ENCODE measurements at places on chromosomes 7 and 10. TPM values are rescaled to one million over a fixed set of nuclear protein-coding genes. Genes with fewer than 3 reads are reported as not detected.

DNA sequence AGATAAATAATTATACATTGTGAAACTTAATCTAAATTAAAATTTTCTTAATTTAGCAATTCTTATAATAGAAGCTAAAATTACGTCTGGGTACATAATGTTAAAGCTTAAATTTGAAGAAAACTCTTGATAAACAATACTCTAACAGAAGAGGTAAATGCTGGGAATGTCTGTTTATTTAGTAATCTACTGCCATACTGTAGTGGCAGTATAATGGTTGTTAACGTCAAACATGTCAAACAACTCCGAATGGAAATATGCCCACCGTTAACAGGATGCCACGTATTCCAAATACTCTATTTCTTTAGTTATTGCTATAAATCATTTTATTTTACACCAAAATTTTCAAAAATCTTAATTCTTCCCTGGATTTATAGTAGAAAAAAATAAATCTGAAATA is 40.0 kb upstream of the PTPN12 start:
- no peak for DNase-seq

GRCh38 chr7:40717242-40717641 is 582.4 kb downstream of the SUGCT start:
- peak; percentile 81 for DNase-seq

- no peak for DNase-seq
Measured at GRCh38 chr10:690372-691161, 1.1 kb upstream of the DIP2C start.

- no peak for DNase-seq
Measured at GRCh38 chr10:58456179-58456578, 56.5 kb upstream of the BICC1 start.

DNA sequence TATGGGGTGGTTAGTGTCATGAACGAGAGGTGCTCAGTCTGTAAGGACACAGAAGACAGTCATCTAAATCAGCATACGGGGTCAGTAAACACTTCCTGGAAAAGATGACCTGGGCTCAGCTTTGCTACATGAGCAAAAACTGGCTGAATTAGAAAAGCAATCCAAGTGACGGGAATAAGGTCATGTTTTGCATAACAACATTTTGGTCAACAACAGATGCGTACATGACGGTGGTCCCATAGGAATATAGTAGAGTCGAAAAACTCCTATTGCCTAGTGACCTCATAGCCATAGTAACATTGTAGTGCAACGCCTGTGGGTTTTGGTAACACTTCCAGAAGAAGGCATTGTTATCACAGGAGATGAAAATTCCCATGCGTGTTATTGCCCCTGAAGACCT is 92.9 kb downstream of the CTNNA3 start:
- no peak for DNase-seq

SAMD9L gene
- 0.15 TPM for total RNA-seq

PCDH15 gene
- not detected for total RNA-seq

FZD1 gene
- total RNA-seq, result 3.7 TPM

FMC1 gene
- 19.4 TPM for total RNA-seq
